Hypothalamus (tissue), 51 donors: ENCODE measurements at places on chromosomes 5 and 9.

- no peak for DNase-seq
These were observed 239.5 kb upstream of the MAP3K1 start for GRCh38 chr5:56575821-56576220.

DNA sequence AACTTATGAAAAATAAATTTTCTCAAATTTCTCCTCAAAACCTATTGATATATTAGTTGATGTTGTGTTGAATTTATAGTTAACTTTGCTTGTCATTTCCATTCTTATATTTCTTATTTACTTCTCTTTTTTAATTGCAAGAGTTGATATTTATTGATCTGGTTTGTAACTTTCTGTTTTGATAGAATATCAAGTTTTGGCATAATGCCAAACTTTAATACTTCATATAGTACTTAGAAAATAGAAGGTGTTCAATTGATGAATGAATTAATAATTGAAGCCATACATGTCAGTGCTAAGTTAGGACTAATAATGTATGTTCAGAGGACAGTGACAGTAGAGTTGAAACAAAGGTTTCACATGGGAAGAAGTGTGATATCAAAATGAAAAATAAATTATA lies 27.9 kb downstream of the ERCC6L2 start:
- DNase-seq = no peak

DNA sequence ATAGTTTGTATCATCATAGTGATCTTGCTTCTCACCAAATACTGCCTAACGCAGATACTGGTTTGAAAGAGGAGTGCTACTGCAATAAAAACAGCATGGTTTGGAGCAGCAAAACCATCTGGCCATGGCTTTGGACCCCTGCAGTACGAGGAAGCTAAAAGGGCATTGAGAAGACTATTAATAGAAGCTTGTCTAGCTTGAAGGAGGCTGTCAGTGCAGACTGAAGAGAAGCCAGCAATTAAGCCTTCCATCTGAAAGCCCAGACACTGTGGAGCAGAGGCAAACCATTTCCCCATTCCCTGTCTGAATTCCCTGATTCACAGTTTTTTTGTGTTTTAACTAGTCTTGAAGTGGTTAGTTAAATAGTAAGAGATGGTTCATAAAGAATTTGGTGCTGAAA lies 281.6 kb downstream of the PTPRD start:
- no peak for DNase-seq

GRCh38 chr5:145917288-145917687 lies 19.1 kb upstream of the SH3RF2 start:
- DNase-seq = no peak

GRCh38 chr5:160380041-160380440 lies 9.6 kb upstream of the C1QTNF2 start:
- no peak for DNase-seq

GRCh38 chr5:147963948-147964693 lies 57.8 kb upstream of the C5orf46 start:
- no peak for DNase-seq

DNA sequence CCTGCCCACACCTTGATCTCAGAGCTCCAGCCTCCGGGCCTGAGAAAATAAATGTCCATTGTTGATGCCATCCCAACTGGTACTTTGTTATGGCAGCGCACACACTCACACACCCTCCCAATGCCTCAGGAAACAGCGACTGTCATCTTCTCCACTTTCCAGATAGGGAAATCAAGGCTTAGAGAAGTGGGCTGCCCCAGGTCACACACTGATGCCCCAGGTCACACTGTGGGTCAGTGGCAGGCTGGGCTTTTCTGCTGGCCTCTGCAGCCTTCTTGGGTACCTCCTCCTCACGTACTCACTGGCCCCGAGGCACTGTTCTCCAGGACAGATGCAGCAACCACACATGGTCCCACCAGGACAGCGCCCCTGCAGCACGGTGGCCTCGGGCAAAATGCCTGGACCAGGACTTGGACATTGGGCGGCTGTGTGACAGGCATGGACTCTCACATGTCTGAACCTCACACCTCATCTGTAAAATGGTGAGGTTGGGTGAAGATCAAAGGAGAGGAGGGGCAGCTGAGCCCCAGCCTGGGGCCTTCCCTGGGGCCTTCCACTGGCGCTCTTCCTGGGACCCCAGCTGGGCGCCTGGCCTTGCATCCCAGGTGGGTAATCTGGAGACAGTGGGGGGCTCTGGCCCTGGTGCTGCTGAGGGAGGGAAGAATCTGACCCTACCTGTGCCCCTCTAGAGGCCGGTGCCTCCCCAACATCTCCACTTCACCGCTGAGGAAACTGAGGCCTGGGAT lies 156.0 kb downstream of the COL23A1 start:
- DNase-seq = no peak

DNA sequence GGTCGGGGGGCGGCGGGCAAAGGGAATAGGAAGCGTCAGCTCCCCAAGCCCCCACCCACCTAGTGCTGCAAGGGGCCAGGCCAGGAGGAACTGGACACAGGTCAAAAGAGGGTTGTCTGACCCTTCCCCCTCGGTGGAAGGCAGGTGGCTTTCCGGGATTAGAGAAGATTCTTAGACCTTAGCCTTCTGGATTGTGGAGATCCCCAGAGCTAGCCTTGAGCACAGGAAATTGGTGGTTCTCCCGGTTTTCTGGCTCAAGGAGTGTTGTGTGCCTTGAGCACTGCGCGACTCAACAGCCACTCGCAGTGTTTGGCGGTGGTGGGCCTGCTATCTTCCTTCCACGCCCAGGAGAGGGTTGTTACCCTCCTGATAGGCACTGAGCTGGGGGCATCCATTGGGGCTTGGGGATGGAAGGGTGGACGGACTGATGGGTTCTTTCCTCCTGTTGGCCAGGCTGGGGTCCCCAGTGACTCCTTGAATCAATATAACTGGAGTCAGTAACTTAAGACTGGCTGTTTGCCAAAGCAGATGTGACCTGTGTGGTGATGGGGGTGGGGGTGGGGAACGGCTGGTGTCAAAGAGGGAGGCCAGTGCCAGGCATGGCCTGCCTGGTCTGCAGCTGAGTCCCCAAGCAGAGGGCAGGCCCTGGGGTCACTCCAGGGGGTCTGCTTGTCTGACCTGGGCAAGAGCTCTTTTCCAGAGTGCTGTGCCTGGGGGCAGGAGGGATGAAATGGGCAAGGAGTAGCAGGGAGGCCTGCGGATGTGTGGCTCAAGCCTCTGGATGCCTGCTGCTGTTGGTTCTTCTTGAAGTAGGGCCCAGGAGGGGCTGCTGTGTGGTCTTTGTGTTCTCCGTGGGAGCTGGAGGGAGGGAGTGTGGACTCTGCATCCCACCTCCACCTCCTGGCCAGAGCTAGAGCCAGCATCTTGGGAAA lies 2.1 kb downstream of the FGF18 start:
- DNase-seq = no peak

- no peak for DNase-seq
These were observed 17.7 kb downstream of the S1PR3 start for GRCh38 chr9:89008744-89009545.

GRCh38 chr9:136049491-136050265 lies 45.4 kb downstream of the NACC2 start:
- DNase-seq = no peak

- no peak for DNase-seq
These were observed 20.8 kb downstream of the DNAI1 start for GRCh38 chr9:34479431-34479866.

DNA sequence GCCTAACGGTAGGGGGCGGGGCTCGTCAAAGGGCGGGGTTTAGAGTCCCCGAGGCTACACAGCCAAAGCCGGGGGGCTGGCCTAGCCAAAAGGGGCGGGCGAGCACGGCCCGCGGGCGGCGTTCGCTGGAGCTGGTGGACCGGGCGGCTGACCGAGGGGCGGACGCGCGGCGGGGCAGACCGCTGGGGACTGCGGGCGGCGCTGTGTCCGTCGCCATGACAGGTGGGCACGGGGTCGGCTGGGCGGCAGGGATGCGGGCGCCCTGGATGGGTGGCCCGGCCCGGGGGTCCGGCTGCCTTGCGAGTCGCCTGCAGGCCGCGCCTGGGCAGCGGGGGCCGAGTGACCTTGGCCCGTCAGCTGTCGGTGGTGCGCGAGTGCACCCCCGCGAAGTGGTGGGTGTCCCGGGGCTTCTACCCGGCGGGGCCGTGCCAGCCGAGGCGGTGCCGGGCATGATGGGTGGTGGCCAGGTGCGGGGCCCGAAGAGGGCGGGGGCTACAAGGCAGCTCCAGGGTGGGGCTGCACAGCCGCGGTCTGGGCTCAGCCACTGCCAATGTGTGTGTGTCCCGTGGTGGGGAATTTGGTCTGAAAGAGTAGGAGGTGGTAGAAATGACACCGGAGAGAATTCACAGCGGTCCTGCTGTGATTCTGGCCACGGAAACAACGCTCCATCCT lies at the start of gene CARD19:
TSS of gene CARD19 (plus strand) at position 87 of the 672 bp plus-strand sequence. CDS start at position 216, 129 bp downstream.
- peak; percentile 64 for DNase-seq

- DNase-seq = no peak
These were observed 85.0 kb upstream of the TAF11L2 start for GRCh38 chr5:17412760-17413671.

GRCh38 chr9:135410831-135411473 lies 68.6 kb upstream of the PPP1R26 start:
- no peak for DNase-seq

- DNase-seq = no peak
These were observed 69.3 kb downstream of the ISOC1 start for GRCh38 chr5:129163810-129164378.

DNA sequence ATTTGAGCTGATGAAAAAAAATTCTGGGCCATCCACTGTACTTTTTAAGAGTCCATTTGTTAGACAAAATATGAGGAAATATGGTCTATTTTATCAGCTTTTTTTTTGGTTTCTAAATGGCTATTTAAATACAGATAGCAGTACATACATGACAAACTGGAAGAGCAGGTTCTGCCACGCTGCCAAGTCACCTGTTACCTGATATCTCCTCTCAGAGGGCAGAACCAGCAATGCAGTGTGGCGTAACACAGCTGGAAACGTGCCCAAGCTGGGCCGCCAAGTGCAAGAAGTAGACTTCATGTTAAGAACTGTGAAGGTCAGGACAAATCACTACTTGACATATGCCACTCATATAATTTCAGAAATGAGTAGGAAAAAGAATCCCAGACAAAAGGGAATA lies 8.1 kb downstream of the MCIDAS start:
- DNase-seq = no peak

- no peak for DNase-seq
These were observed 720.2 kb upstream of the TYRP1 start for GRCh38 chr9:11973011-11973410.

- no peak for DNase-seq
These were observed 298.2 kb upstream of the RFX3 start for GRCh38 chr9:3823842-3824475.

GRCh38 chr9:32180597-32180996 lies 203.8 kb upstream of the ACO1 start:
- no peak for DNase-seq

GRCh38 chr5:144017119-144017518 lies 153.3 kb downstream of the YIPF5 start:
- DNase-seq = no peak

DNA sequence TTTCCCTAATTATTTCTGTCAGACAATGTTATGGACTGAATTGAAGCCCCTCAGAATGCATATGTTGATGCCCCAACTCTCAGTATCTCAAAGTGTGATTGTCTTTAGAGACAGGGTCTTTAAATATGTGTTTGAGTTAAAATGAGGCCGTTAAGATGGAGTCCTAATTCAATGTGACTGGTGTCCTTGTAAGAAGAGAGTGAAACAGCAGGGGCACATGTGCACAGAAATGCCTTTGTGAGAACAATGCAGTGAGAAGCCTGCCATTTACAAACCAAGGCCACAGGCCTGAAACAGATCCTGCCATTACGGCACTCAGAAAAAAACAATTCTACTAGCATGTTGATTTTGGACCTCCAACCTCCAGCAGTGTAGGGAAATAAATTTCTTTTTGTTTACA lies 483.0 kb upstream of the DMAC1 start:
- no peak for DNase-seq

GRCh38 chr5:145806923-145807322 lies 28.2 kb downstream of the PRELID2 start:
- no peak for DNase-seq

GRCh38 chr9:13957089-13957488 lies 356.9 kb downstream of the NFIB start:
- DNase-seq = no peak

- DNase-seq = peak; percentile 66
These were observed 126.0 kb upstream of the IRX2 start for GRCh38 chr5:2877522-2877921.

DNA sequence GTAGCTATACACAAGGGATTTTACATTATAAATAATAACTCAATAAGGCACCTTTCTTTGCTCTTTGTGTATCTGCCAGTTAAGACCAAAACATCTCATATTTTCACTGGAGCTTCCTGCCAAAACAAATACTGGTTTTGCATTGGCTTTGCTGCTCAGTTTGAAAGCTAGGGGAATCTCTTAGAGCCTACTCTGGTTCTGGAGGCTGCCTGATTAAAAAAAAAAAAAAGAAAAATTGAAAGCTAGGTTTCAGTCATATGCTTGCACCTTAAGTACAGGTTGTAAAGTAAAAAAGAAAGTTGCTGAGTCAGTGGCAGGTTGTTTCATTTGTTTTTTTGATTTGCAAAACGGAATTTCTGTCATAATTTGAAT lies 2.3 kb downstream of the DENND4C start:
- DNase-seq = no peak

- no peak for DNase-seq
These were observed 64.9 kb downstream of the ZNF618 start for GRCh38 chr9:113941056-113941455.

- peak; percentile 82 for DNase-seq
These were observed 9.2 kb upstream of the GPRIN1 start for GRCh38 chr5:176619203-176619568.

DNA sequence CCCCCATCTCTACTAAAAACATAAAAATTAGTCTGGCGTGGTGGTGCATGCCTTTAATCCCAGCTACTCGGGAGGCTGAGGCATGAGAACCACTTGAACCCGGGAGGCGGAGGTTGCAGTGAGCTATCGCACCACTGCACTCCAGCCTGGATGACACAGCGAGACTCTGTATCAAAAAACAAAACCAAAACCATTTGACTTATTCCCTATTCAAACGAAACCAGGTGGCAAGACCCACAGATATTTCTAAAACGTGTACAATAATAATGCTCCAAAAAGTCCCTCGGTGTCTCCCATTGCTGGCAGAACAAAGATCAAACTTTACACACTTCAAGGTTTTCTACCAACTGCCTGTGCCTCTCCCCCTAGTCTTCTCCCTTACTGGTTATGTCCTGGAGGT lies 29.8 kb downstream of the HMGCR start:
- DNase-seq = no peak

GRCh38 chr5:59474324-59474723 lies 419.2 kb downstream of the PDE4D start:
- no peak for DNase-seq

DNA sequence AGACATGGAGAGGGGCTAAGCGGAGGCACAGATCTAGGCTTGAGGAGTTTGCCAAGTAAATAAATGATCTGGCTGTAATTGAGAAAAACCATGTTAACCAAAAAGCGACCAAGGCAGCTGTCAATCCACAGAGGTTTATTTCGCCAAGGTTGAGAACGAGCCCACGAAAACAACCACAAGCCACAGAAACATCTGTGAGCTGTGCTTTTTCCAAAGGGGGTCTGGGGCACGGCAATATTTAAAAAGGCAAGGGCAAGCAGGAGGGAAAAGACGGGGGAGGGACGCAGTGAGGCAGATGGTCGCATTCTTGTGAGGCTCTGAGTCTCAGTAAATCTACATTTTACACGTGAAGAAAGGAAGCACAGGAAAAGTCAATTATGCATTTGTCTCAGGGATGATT lies 25.4 kb downstream of the CCT5 start:
- DNase-seq = no peak
